Airway epithelial cell (primary cell): ENCODE measurements at places on chromosomes 2 and 18. TPM values are rescaled to one million over a fixed set of nuclear protein-coding genes. Genes with fewer than 3 reads are reported as not detected.

The GALNT13 gene
- total RNA-seq = not detected in 2 replicates

The SERPINB2 gene
- 205 and 218 TPM in 2 replicates for total RNA-seq

The GRB14 gene
- total RNA-seq = 0.98 and 2.7 TPM in 2 replicates

The RFX8 gene
- 0.09 and 0.85 TPM in 2 replicates for total RNA-seq

The OSBPL1A gene
- 19.2 and 20.3 TPM in 2 replicates for total RNA-seq
